Activated T-helper 2 cell treated with anti-CD3 and anti-CD28 coated beads, Interferon-gamma antibody, Interleukin-2, Interleukin-4, amounts not matched to agents 10 μg/mL and 5 μg/mL and 100 μg/mL, durations not matched to agents 14 hours and 24 hours and 36 hours (primary cell): ENCODE measurements at places on chromosomes 5 and 9. TPM values are rescaled to one million over a fixed set of nuclear protein-coding genes. Genes with fewer than 3 reads are reported as not detected.

DNA sequence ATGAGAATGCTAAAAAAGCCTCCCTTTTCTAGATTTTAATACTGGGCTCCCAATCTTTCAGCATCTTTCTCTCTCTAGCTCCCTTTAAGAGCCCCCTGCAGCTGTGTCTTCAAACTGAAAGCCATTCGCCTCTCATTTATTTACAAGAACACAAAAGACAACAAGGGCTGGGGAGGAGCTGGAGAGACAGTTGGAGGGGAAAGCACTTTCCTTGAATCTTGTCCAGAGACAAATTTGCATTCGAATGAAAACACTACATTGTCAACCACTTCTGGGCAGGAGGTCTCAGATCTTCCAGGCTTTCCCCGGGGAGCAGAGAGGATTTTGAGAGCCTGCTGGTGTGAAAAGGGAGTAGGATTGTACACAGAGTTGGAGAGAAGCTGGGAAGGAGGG is 518.3 kb downstream of the CTNND2 start:
- DNase-seq: no peak

GRCh38 chr9:76766126-76766525 is 1.9 kb downstream of the PCA3 start:
- DNase-seq: no peak

The ANKRD20A1 gene
- 1.1 and 1.2 TPM in 2 replicates for total RNA-seq

The SPINK7 gene
- not detected in 2 replicates for total RNA-seq
